ENCODE measurements at places on chromosomes 4 and X. TPM values are rescaled to one million over a fixed set of nuclear protein-coding genes. Genes with fewer than 3 reads are reported as not detected.

- H3K4me1 ChIP-seq, result peaks cover 29% of the 10 kb centered on the region
- no peak overlapping the region for H3K27ac ChIP-seq
- no peak for DNase-seq
- H3K36me3 ChIP-seq, result peaks cover 28% of the 10 kb centered on the region
These were observed 2.6 kb downstream of the SEC24D start for GRCh38 chr4:118833192-118833820.

DNA sequence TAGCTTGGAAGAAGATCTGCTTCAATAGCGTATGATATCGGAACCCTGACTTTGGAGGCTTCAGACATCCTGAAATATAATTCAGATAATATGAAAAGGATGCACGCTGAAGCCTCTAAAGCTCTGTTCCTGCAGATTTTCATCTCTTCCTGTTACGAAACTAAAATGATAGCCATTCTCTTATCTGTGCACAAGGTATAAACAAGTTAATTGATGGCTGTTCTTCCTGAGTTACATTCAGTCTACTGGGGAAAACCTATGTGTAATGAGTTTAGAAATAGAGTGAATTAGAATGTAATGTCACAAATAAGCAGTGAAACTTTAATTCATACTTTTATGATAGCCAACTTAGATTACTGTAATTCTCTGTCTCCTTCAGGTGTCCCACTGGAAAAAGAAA lies 36.8 kb upstream of the AGA start:
- DNase-seq, result no peak
- no peak overlapping the region for H3K4me3 ChIP-seq
- no peaks in the 10 kb centered on the region for H3K36me3 ChIP-seq
- no peak overlapping the region for H3K27ac ChIP-seq
- H3K27me3 ChIP-seq, result no peaks in the 10 kb centered on the region

DNA sequence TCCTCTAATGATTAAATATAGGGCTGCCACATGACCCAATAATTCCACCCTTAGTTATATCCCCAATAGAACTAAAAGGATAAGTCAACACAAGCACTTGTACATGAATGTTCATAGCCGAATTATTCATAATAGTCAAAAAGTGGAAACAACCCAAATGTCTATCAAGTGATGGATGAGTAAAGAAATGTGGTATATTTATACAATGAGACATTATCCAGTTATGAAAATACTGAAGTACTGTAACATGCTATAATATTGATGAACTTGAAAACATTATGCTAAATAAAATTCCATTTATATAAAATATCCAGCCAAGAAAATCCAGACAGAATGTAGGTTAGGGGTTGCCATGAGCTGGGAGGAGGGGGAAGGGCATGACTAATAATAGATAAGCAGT lies 436.7 kb upstream of the AADAT start:
- no peaks in the 10 kb centered on the region for H3K27me3 ChIP-seq
- H3K4me1 ChIP-seq, result no peaks in the 10 kb centered on the region
- no peak overlapping the region for H3K27ac ChIP-seq
- no peak overlapping the region for H3K4me3 ChIP-seq
- H3K36me3 ChIP-seq, result no peaks in the 10 kb centered on the region

DNA sequence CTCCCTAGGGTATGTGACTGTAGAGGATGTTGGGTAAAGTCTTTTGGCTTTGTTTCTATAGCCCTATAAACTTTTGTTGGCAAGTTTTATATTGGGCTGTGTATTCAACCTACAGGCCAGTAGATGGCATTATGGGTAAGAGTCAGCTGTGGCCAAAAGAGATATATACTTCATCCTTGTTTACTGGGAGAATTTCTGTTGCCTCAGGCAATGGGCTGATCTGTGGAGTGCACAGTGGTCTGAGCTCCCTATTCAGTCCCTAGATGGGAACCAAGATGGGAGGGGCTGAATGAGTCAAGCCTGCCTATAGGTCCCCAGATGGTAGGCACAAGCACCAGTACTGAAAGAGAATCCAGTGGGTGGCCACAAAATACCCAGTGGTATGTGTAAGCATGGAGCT lies 580.6 kb downstream of the EPHA5 start:
- H3K4me1 ChIP-seq, result no peaks in the 10 kb centered on the region
- no peaks in the 10 kb centered on the region for H3K36me3 ChIP-seq
- H3K4me3 ChIP-seq, result no peak overlapping the region
- no peak overlapping the region for H3K27ac ChIP-seq
- no peaks in the 10 kb centered on the region for H3K27me3 ChIP-seq

DNA sequence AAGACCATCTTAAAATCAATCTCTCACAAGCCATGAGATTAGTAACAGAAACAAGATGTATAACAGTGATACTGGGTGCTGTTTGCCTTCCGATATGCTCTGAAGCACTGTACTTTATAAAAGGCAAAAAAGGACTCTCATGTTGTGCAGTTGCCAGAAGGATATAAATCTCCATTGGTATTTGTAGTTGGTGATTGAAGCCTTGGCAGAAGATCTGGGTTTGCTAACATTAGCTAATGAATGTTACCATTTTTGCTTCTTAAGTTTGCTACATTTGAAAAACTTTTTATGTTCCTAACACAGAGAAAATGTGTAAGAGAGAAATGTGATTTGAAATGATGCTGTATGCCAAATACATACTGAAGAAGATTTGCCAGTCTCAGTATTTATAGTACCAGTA lies 44.4 kb downstream of the RAP1GDS1 start:
- H3K4me1 ChIP-seq, result no peaks in the 10 kb centered on the region
- no peak overlapping the region for H3K4me3 ChIP-seq
- H3K27me3 ChIP-seq, result no peaks in the 10 kb centered on the region
- DNase-seq, result no peak
- no peaks in the 10 kb centered on the region for H3K36me3 ChIP-seq

- H3K36me3 ChIP-seq, result no peaks in the 10 kb centered on the region
- H3K27ac ChIP-seq, result no peak overlapping the region
- no peak overlapping the region for H3K4me3 ChIP-seq
- no peaks in the 10 kb centered on the region for H3K27me3 ChIP-seq
- H3K4me1 ChIP-seq, result no peaks in the 10 kb centered on the region
These were observed 60.1 kb downstream of the MXRA5 start for GRCh38 chrX:3286196-3286945.

Gene POU4F2
- not detected for total RNA-seq

Gene NPNT
- total RNA-seq, result 1.4 TPM

GRCh38 chrX:136115904-136116297 lies 31.4 kb upstream of the FHL1 start:
- no peaks in the 10 kb centered on the region for H3K4me1 ChIP-seq
- H3K4me3 ChIP-seq, result no peak overlapping the region
- no peak overlapping the region for H3K27ac ChIP-seq
- DNase-seq, result no peak
- no peaks in the 10 kb centered on the region for H3K27me3 ChIP-seq

DNA sequence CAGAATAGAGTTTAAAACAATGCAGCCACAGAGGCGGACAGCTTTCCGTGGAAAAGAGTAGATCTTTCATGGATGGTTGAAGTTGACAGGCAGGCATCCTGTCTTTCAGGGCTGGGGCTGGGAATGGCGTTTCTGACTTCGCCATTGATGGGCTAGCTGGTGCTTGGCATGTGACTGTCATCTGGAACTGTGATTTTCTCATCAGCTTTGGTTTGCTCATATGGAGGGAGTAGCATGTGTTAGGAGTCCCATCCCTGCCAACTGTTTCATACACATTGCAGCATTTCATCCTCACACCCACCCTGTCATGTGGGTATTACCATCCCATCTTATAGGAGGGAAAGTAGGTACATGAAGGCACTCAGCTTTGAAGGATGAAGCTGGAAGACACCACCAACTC lies 49.2 kb upstream of the STX18 start:
- no peak overlapping the region for H3K4me3 ChIP-seq
- peaks cover 9% of the 10 kb centered on the region for H3K4me1 ChIP-seq
- H3K27me3 ChIP-seq, result no peaks in the 10 kb centered on the region
- H3K36me3 ChIP-seq, result 0 out of 2 replicates have a peak, but pooled peaks cover 6% of the 10 kb centered on the region
- no peak overlapping the region for H3K27ac ChIP-seq

DNA sequence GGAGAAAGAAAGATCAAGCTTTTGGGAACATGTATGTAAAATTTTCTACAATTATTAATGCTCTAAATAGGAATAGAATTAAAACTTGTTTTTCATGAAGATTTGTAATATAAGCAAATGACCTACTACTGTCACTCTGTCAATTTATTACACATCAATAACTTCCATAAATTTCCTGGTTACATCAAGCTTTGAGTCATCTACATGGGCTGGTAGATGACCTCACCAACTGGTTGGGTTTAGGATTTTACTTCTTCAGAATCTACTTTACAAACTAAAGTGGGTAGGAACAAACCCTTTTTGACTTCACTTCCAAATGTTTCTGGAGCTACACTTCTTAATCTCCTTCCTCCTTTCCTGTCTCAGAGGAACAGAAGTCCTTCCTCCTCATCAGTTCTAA lies 12.0 kb upstream of the LRAT start:
- no peak for DNase-seq
- H3K4me3 ChIP-seq, result no peak overlapping the region
- no peaks in the 10 kb centered on the region for H3K36me3 ChIP-seq
- no peaks in the 10 kb centered on the region for H3K27me3 ChIP-seq
- no peak overlapping the region for H3K27ac ChIP-seq
- 0 out of 2 replicates have a peak, but pooled peaks cover 5% of the 10 kb centered on the region for H3K4me1 ChIP-seq

Gene TMSB15C
- 3.9 TPM for total RNA-seq

DNA sequence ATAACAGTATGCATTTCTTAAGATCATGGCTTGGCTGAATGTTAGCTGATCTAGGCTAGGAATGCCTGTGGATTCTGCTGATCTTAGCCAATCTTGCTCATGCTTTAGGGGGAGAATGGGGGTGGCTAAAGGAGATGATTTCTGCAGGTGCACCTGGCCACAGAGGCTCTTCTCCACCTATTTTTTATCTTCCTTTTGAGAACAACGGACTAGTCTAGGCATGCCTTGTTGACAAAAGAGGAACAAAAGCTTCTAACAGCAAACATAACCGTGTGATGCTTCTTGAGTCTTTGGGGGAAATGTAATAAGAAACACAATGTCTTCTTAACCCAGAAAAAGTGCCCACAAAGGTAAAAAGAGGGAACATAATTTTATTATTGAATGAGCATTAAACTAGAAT lies 743.5 kb downstream of the ARAP2 start:
- no peak overlapping the region for H3K4me3 ChIP-seq
- no peak for DNase-seq
- no peaks in the 10 kb centered on the region for H3K36me3 ChIP-seq
- peaks cover 8% of the 10 kb centered on the region for H3K4me1 ChIP-seq
- H3K27ac ChIP-seq, result no peak overlapping the region
- H3K27me3 ChIP-seq, result no peaks in the 10 kb centered on the region

Gene HAUS3
- 23.7 TPM for total RNA-seq

- no peaks in the 10 kb centered on the region for H3K27me3 ChIP-seq
- DNase-seq, result no peak
- H3K4me1 ChIP-seq, result 0 out of 2 replicates have a peak, but pooled peaks cover 17% of the 10 kb centered on the region
- H3K36me3 ChIP-seq, result no peaks in the 10 kb centered on the region
- peak overlapping the region; percentile 84 for H3K4me3 ChIP-seq
These were observed 1.5 kb downstream of the CLCN3 start for GRCh38 chr4:169621731-169622492.

Gene MTMR8
- 8.8 TPM for total RNA-seq

- peak; percentile 74 for DNase-seq
- H3K27me3 ChIP-seq, result no peaks in the 10 kb centered on the region
- no peaks in the 10 kb centered on the region for H3K36me3 ChIP-seq
- peaks cover 73% of the 10 kb centered on the region for H3K4me1 ChIP-seq
- H3K27ac ChIP-seq, result peak overlapping the region; percentile 87
- H3K4me3 ChIP-seq, result no peak overlapping the region
These were observed 72.8 kb downstream of the DHX15 start for GRCh38 chr4:24511371-24512063.

Gene NXF2
- total RNA-seq, result not detected

DNA sequence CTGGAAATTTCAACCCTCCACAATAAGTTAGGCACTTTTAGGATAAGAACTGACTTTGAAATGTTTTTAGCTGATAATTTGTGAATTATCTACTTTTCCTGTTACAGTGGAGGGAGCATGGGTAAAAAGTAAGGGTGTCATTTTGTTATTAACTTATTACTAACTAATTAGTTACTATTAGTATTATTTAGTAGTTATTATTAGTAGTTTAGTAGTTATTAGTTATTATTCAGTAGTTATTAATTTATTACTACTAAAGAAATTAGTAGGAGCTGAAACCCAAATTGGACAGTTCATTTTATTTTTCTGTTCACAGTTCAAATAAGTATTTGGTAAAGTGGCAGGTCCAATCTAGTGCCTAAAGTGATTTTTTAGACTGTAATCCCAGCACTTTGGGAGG lies 5.4 kb downstream of the ADH1A start:
- H3K36me3 ChIP-seq, result no peaks in the 10 kb centered on the region
- no peak overlapping the region for H3K4me3 ChIP-seq
- H3K27ac ChIP-seq, result no peak overlapping the region
- no peaks in the 10 kb centered on the region for H3K4me1 ChIP-seq

DNA sequence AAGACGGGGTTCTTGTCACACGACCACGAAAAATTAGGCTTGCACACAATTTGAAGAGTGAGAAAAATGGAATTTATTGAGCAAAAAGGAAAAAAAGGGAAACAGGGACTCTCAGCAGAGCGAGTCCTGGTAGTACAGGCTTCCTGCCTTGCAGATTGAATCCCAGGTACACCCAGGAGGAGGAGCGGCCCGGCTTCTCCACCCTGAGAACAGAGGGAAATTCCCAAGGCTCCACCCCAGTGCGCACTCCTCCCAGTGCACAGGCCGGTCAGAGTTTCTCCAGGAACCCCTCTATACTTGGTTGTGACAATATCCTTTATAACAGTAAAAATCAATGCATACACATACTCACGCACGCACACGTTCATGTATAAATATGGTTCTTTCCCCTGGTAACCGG lies 22.0 kb downstream of the SLC4A4 start:
- H3K4me1 ChIP-seq, result no peaks in the 10 kb centered on the region
- no peaks in the 10 kb centered on the region for H3K27me3 ChIP-seq
- DNase-seq, result peak; percentile 10
- H3K4me3 ChIP-seq, result no peak overlapping the region
- no peak overlapping the region for H3K27ac ChIP-seq

- H3K27me3 ChIP-seq, result no peaks in the 10 kb centered on the region
- H3K4me3 ChIP-seq, result no peak overlapping the region
- no peaks in the 10 kb centered on the region for H3K36me3 ChIP-seq
- no peak for DNase-seq
- H3K27ac ChIP-seq, result no peak overlapping the region
These were observed 93.9 kb downstream of the PTPN13 start for GRCh38 chr4:86688026-86688425.

- H3K27me3 ChIP-seq, result no peaks in the 10 kb centered on the region
- H3K27ac ChIP-seq, result peak overlapping the region; percentile 64
- DNase-seq, result peak; percentile 55
- H3K4me1 ChIP-seq, result peaks cover 14% of the 10 kb centered on the region
These were observed 160.3 kb downstream of the ANK2 start for GRCh38 chr4:113209652-113210320.

Gene DOCK11
- 12.3 TPM for total RNA-seq

Gene TBX22
- total RNA-seq, result 0.24 TPM

DNA sequence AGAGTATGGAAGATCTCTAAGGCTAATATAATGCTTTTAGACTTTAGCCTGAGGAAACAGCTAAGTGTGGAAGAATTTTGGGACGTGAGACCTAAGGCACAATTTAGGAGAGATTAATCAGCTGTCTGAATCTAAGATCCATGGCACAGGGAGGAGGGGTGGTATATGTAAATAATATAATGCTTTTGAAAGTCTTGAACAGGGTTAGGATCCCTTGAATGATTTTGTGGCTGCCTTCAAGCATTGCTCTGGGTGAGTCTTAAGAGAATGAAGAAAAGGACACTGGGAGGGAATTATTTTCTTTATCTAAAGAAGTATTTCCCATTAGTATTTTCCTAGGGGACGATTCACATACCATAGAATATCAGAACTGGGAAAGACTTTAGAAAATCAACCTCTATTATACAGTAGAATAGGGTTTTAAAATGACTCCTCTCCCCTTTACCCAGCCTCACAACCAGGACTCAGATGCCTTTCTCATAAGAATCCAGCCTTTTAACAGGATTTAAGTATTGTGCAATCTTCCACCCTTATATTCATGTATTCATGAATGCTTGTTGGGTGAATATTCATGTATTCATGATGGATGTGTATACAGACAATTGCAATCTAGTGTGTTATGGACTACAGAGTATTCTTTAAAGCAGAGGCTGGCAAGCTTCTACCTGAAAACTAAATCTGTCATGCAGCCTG lies 664.2 kb upstream of the CPEB2 start:
- H3K4me1 ChIP-seq, result peaks cover 13% of the 10 kb centered on the region
- no peak overlapping the region for H3K27ac ChIP-seq

All from GM23338 (cell line).